ENCODE measurements at places on chromosomes 6 and 20. TPM values are rescaled to one million over a fixed set of nuclear protein-coding genes. Genes with fewer than 3 reads are reported as not detected.

Gene MATN4
- 0.64 TPM for total RNA-seq

Gene OOEP
- not detected for total RNA-seq

Gene PPP1R3G
- total RNA-seq: 0.16 TPM

Gene PLA2G7
- not detected for total RNA-seq

Gene FAM184A
- total RNA-seq: 2.6 TPM

GRCh38 chr6:157092736-157093135, 230.6 kb downstream of the TMEM242 start:
- DNase-seq: no peak

DNA sequence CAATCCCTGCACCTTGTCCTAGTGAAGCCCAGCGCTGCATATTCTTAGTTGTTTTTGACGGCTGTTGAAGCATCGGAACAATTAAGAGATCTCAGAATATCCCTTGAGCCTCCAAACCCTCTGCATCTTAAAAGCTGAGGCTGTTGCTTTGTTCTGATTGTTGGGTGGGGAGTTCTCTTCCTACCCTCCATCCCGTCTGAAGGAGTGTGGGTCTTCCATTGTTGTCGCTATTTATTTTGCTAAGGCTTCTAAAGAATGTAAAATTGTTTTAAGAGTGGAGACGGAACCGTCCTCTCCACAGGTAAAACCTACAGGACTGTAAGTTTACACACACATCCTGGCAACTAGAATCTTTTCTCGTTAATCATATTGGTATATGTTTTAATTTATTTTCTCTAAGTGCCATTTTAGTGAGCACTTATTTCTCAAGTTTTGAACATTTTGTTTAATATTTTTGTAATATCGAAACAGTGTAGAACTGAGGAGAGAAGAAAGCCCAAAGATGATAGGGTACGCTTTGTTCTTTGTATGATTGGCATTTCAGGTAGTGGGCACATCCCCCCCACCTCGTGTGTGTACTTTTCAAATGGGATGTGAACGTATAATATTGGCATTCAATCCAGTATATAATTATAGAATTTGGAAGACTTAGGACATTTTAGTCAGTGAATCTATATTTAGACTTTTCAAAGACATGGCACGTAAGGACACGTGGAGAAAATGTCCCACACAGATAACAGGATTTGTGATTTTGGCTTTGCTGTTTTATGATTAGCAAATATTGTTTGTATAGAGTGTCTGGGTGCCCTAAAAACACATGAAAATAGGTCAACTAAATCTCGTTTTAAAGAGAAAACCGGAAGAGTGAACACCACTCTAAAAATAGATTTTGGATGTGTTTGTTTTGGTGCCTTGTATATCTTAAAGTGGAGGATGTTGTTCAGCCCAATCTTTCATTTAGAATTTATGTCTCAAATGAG, 1.3 kb downstream of the RNF146 start:
- DNase-seq: no peak

- DNase-seq: no peak
Observed at GRCh38 chr6:33205191-33206026, 954 bp downstream of the HSD17B8 start.

DNA sequence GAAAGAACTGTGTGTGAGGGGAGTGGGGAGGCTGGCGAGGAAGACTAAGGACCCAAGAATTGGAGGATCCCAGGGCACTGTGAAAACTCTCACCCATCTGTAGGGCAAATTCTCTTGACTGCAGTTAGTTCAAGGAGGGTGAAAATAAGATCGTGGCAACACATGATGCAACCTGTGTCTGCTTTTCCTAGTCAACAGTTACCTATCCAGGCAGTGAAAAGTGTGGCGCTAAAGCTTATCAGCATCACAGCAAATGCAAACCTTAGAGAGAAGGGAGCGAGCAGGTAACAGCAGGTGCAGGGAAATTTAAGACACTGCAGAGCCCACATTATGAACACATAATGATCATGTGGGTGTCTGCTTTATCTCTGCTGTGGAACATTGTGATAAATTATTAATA, 97.7 kb upstream of the SGK1 start:
- DNase-seq: no peak

DNA sequence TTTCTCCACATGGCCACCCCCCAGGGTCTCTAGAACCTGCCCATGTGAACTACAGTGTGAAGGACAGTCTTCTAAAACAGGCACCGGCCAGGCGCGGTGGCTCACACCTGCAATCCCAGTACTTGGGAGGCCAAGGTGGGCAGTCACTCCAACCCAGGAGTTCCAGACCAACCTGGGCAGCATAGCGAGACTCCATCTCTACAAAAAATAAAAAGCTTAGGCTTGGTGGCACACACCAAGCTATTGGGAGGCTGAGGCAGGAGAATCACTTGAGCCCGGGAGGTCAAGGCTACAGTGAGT, 13.7 kb downstream of the ACSS1 start:
- no peak for DNase-seq

GRCh38 chr6:35014786-35015185, 125.7 kb downstream of the ANKS1A start:
- no peak for DNase-seq
